ENCODE measurements at places on chromosomes 16 and 17.

DNA sequence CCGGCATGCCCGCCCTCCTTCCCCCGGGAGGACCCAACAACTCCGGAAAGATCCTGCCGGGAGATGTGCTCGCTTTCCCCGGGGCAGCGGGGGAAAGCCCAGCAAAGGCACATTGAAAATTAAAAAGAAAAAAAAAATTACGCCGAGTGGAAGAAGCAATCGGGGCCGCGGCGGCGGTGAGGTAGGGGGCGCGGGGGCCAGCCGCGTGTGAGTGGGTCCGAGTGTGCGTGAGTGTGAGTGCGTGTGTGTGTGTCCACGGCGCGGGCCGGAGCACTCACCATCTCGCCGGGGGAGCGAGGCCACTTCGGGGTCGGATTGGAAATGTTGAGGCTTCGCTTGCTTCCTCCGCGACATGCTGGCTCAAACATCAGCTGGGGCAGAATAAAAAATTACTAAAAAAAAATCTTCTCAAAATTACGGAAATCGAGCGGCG, at the start of gene SALL1:
Gene SALL1, minus strand, starts transcription at position 383 of the 433 bp plus-strand sequence. Its CDS starts 29 bp downstream, at position 354.
- no peak for DNase-seq

GRCh38 chr16:23917621-23918020, 81.8 kb downstream of the PRKCB start:
- DNase-seq, result no peak

DNA sequence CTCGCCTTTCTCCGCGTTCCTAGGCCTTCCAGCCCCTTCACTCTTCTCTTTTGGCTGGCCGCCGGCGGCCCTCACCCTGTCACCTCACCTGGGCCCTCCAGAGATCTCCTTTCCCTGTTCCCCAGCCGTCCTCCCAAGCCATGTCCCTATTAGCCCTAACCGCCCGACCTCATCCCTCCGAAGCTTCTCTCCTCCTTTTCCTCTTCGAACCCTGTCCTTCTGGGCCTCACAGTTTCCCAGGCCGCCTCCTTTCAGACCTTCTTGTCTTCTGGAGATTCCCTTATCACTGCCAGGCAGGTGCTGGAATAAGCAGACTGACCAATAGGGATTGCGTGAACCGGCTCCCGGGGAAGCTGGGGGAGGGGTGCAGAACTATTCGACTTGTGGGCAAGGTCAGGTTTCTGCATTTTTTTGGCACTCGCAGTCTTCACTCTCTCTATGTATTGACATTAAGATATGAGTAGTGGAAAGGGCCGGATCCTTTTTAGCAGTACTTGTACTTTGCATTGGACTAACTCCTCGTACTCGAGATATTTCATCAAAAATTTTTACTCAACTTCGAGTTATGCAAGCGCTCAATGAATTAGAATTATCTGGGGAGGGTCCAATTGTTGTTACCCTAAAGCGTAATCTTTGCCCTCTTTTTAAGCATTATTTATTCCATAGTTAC, 690 bp downstream of the RHOT1 start:
- DNase-seq, result no peak

DNA sequence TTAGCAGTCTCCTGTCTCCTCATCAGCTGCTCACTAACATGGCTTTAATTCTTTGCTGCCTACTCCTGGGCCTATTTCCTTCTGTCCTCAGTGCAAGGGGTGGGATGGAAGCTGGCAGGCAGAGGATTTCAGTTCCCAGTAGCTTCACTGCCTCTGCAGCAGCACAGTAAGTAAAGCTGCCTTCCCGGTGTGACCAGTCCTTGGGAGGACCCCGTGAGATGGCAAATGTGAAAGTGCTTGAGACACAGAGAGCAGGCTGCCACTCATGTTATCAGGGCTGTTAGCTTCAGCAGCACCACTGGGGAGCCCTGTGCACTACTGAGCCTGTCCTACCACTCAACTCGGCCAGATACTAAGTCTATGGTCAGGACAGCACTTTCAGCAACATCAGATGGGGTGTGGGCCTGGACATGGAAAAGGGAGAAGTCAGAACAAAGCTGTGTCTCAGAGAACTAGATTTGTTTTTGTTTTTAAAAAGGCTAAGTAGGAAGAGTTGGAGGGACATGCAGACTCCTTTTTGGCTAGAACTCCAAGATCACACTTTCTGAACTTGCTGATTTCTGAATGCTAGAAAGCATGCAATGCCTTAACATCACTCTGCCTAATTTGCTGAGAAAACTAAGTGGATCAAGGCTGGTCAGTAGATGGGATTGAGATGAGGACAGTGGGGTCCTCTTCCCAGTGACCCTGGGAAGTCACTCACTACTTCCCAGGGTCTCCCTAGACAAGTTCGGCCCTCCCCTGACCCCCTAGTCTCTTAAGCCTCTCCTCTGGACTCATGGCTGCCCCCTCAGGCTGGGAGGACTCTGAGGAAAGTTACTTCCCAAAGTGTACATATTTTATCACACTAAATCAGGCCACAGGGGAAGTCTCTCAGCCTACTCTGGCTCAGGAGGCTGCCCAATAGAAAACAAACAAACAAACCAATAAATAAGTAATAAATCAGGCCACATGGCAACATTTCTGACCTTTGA, 1.1 kb downstream of the ACSF2 start:
- DNase-seq, result no peak

DNA sequence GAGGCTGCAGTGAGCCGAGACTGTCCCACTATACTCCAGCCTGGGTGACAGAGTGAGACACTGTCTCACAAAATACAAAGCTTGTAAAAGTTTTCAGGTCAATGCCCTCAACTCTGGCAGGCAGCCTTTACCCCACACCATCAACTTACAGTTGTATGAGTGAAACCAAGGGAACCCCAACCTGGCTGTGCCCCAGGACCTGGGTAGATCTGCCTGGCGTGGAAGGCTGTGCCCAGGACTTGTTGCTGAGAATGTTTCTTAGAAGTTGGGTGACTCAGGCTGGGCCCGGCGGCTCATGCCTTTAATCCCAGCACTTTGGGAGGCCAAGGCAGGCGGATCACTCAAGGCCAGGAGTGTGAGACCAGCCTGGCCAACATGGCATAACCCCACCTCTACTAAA, 7.8 kb downstream of the CES3 start:
- DNase-seq, result no peak

- DNase-seq, result no peak
Measured at GRCh38 chr17:4509923-4510617, 11.4 kb downstream of the SPNS2 start.
